ENCODE measurements at places on chromosomes 11 and 22.

DNA sequence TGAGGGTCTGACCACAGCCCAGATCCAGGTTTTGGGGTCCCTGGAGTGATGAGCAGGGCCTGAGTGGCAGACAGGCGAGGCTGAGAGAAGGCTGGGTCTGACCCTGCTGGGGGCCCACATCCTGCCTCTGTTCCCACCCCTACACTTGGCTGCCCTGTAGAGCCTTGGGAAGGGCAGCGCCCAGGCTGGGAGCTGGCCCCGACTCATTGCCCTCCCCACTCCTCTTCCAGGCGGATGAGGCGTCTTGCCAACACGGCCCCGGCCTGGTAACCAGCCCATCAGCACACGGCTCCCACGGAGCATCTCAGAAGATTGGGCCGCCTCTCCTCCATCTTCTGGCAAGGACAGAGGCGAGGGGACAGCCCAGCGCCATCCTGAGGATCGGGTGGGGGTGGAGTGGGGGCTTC, 4.9 kb downstream of the DERL3 start:
- DNase-seq = no peak

GRCh38 chr11:65141896-65142494, 7.7 kb upstream of the SYVN1 start:
- DNase-seq = no peak

- no peak for DNase-seq
Observed at GRCh38 chr11:111439901-111440300, 60.8 kb upstream of the POU2AF1 start.

GRCh38 chr11:45919806-45920530, 2.3 kb upstream of the PEX16 start:
- no peak for DNase-seq

GRCh38 chr11:44325698-44326097, 15.8 kb upstream of the ALX4 start:
- DNase-seq = no peak

- DNase-seq = no peak
Observed at GRCh38 chr11:28132548-28132947, 24.4 kb downstream of the METTL15 start.

- no peak for DNase-seq
Observed at GRCh38 chr22:46923394-46923793, 160.9 kb downstream of the TBC1D22A start.
